ENCODE measurements at places on chromosomes 16 and 17.
A peak's percentile ranks its signal among the peaks of the same experiment; 100 is the strongest.

DNA sequence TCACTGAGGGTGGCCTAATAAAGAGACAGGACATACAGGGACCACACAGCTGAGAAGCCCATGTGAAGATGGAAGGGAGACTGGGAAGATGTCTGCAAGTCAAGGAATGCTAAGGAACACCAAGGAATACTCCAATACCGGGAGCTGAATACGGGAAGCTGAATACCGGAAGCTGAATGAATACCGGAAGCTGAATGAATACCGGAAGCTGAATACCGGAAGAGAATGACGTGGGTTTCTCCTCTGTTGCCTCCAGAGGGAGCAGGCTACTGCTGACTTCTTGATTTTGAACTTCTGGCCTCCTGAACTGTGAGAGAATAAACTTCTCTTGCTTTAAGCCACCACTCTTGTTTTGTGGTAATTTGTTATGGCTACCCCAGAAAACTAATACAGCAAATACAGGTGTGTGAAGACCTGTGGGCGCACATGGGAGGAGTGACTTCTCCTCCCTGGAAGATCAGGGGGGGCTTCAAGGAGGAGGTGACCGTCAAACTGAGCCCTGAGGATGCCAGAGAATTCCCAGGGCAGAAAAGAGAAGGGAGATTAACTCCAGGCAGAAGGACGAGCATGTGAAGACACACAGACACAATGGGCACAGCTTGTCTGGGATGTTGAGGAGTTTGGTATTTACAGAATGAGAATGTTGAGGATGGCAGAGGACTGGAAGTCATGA, 259.9 kb downstream of the IRF8 start:
- no peak for DNase-seq

DNA sequence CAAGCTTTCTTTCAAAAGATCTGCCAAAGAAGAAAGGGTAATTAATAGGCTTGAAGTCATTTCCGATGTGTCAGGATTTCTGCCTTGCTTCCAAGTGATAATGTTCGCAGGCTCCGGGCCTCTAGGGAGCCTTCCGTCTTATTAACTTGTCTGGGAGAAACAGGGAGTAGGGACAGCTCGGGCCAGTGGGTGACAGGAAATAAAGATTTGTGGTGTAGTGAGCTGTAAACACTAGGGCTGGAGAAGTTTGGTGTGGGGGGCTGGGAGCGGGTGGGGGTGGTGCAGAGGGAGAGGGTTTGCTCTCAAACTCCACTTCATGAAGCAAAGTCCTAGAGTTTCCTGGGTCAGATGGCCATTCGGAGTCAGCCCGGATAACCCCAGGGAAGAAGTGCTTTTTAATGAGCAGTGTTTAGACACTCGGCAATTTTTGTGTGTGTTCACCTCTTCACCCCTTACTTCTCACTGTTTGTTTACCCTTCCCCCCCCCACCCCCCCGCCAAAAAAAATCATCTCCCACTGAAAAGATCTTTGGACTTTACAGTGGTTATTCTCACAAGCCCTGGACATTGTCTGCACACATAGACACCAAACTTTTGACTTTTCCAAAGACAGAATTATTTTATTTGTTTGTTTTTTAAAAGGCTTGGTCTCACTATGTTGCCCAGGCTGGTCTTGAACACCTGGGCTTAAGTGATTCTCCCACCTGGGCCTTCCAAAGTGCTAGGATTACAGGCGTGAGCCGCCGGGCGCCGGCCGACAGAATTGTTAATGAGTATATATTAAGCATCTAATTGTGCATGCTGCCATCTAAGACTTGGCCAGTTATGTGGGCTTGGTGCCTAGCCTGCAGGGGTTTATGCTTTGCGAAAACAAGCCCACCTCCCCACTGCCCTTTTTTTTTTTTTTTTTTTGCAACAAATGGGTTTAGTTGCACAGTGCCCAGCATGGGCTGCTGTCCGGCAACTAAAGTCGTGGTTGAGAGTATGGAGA, 196.4 kb downstream of the CCDC182 start:
- no peak for DNase-seq

- DNase-seq = peak; percentile 80
These were observed 548 bp downstream of the HAGH start for GRCh38 chr16:1825864-1826690.

- DNase-seq = no peak
These were observed 52.4 kb downstream of the CFDP1 start for GRCh38 chr16:75380870-75381269.

DNA sequence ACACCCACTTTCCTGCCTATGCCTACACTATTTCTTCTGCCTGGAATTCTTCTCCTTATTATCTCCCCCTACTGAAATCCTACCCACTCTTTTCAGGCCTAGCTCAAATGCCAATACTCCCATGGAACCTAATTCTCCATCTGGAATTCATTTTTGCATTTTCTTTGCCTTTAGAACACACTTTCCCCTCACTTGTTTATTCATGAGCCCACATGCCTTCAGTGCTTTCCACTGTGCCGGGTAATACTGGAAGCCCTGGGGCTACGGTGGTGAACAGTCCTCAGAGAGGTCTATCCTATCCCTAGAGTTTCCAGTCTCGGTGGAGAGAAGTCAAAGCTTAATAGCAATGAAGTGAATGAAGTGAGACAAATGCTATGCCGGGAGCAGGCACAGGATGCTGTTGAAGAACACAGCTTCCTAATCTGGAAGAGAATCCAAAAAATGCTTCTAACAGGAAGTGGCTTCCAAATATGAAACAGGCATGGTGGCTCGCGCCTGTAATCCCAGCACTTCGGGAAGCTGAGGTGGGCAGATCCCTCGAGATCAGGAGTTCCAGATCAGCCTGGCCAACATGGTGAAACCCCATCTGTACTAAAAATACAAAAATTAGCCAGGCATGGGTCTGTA, 322.4 kb downstream of the GRIN2A start:
- no peak for DNase-seq

DNA sequence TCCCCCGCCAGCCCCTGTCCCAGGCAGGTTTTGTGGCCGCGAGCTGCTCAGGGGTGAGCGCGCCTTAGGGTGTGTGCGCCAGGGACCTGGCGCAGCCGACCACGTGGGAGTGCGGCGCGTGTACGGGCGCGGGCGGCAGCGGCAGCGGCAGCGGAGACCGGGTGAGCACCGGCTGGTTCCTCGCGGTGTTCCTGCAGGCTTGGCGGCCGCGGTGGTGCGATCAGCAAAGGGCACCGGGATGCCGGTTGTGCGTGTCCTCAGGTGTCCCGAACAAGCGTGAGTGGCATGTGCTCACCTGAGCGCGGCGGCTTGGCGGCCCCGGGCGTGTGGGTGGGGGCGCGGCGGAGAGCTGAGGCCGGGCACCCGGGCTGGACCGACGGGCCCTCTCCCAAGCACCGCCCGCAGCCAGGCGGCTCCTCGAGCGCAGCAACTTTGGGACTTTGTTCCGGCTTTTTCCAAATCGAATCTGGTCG, 381 bp upstream of the HSD11B2 start:
- DNase-seq = peak; percentile 10

DNA sequence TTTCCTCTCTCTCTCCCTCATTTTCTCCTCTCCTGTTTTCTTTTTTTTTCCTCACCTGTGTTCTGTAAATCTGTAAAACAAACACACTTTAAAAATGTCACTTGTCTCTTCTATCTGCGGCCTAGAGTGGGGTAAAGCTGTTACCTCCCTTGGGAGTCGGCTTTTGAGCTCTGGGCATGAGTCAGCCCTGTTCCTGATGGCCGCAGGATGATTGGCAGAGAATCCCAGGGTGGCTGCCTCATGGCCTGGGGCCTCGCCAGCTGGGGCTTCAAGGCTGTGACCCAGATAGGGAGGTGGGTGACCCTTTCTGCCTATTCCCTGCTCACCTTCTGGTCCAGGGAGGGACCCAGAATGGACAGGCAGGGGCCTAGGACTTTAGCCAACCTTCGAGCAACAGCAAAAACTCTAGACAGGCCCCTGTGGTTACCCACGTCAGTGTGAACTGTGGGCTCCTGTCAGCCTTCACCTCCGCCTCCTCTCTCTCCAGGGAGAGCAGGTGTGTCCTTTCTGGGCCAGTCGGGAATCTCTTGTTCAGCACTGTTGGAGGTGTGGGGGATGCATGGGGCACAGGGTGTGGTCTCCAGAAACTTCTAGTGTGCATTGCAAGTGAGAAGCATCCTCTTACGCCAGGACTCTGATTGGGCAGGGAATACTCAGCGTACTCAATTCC, 87.4 kb downstream of the RAP1GAP2 start:
- DNase-seq = no peak

- peak; percentile 83 for DNase-seq
These were observed 15.3 kb upstream of the TNS4 start for GRCh38 chr17:40516581-40517285.

DNA sequence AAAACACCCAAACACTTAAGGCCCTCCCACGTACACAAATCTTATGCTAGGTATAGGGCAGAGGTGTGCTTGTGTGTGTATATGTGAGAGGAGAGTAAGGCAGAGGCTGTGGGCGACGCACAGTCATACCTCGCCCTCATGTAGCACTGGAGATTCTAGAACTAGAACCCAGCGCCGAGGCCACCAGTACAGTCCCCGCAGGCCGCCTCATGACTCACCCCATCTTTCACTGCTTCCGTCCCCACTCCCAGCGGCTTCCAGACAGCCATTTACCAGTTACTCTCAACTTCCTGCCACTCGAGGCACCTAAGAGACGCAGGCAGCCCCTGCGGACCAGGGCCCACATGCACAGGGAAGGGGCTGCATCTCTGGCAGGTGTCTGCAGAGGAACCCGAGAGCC, 23.2 kb upstream of the CYTH1 start:
- peak; percentile 53 for DNase-seq
